ENCODE measurements at places on chromosomes 1 and 21. TPM values are rescaled to one million over a fixed set of nuclear protein-coding genes. Genes with fewer than 3 reads are reported as not detected.
A peak's percentile ranks its signal among the peaks of the same experiment; 100 is the strongest.

The GLRX2 gene
- total RNA-seq: 7.7 TPM

- H3K36me3 ChIP-seq: no peaks in the 10 kb centered on the region
- no peak overlapping the region for H3K27ac ChIP-seq
- DNase-seq: no peak
- H3K4me3 ChIP-seq: no peak overlapping the region
These were observed 3.6 kb downstream of the PSEN2 start for GRCh38 chr1:226873771-226874578.

DNA sequence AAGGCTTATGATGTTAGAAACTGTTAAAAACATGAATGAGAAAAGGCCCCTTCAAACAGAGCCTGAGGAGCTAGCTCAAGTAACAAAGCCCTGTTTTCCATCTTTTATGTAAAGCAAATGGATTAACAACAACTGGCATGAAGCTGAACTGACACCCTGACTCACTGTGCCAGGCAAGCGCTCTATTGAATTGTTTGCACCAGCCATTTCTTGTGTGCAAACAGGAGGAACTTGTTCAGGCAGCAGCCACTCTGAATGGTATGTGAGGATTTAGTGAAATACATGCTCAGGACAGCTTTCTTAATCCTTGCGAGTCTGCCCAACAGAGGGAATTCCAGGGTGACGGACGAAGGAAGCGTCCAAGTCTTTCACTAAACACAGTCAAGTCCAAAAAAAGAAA is 291.1 kb upstream of the ADGRL2 start:
- H3K27me3 ChIP-seq: no peaks in the 10 kb centered on the region
- H3K4me1 ChIP-seq: peaks cover 13% of the 10 kb centered on the region
- peak; percentile 13 for DNase-seq
- no peaks in the 10 kb centered on the region for H3K36me3 ChIP-seq

GRCh38 chr1:234271243-234271606 is 102.0 kb upstream of the COA6 start:
- H3K36me3 ChIP-seq: no peaks in the 10 kb centered on the region
- no peak overlapping the region for H3K4me3 ChIP-seq
- H3K27me3 ChIP-seq: no peaks in the 10 kb centered on the region
- no peak for DNase-seq
- H3K4me1 ChIP-seq: no peaks in the 10 kb centered on the region
